ENCODE measurements at places on chromosomes 5 and 9.

GRCh38 chr9:89171693-89172092 lies 6.9 kb downstream of the SHC3 start:
- no peak for DNase-seq

DNA sequence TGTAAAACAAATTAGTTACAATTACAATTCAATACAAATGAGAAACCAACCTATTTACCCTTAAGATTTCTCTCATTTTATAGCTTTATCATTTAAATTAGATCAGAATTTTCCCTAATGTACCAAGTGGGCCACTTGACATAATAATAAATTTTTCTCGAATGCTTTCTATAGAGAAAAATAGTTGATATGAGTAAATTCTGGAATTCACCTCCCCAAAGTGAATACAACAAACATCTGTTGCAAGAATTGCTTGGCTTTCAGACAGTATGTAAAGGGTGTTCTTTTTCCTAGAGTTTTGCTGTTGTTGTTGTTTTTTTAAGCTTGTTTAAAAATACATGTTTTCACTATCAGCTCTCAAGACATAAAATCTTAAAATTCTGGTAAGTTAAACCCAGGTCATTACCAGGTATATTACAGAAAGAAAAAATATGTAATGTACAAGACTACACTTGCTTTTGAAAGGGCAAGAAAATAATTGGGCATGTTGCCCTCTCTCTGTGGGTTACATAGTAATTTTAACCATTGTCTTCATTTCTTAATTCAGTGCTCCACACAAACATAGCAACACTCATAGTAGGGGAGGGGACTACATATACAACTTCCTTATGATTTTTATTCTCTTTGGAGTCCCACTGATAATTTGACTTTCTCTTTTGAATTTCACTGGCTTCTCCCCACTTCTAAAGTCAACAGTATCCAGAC lies 200.6 kb downstream of the ARL15 start:
- DNase-seq = no peak

GRCh38 chr5:111070272-111071134 lies 1.0 kb upstream of the TSLP start:
- DNase-seq = no peak

DNA sequence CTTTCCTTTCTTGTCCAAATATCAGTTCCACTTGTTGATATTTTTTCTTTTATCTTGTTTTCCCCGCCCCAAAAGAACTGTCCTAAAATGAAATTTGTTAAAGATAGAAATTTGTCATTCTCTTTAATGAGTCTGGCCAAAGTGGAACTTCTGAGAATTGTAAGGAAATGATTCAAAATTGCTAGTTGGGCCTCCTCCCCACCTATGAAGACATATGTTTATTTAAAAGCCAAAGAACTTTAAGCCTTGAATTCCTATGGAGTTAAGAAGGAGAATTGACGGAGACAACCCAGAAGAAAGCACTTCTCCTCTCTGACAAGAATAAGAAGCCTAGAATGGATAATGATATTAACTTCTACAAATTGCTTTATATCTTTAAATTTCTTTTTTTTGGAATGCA lies 59.1 kb upstream of the ALDH1A1 start:
- no peak for DNase-seq

DNA sequence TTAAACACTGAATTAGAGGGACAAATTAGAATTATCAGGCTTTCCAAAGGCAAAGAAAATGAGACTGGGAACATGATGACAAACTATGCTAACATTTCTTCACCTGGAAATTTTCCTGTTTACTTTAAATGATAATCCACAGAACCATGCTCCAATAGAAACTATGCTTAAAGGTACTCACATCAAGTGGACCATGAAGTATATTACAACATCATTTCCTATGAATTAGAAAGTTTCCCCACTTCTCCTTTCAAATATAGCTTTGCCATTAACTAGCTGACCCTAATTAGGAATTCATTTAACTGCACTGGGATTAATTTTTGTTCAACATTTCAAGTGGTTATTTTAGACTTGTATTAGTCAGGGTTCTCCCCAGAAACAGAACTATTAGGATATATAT lies 81.4 kb downstream of the DTWD2 start:
- no peak for DNase-seq

DNA sequence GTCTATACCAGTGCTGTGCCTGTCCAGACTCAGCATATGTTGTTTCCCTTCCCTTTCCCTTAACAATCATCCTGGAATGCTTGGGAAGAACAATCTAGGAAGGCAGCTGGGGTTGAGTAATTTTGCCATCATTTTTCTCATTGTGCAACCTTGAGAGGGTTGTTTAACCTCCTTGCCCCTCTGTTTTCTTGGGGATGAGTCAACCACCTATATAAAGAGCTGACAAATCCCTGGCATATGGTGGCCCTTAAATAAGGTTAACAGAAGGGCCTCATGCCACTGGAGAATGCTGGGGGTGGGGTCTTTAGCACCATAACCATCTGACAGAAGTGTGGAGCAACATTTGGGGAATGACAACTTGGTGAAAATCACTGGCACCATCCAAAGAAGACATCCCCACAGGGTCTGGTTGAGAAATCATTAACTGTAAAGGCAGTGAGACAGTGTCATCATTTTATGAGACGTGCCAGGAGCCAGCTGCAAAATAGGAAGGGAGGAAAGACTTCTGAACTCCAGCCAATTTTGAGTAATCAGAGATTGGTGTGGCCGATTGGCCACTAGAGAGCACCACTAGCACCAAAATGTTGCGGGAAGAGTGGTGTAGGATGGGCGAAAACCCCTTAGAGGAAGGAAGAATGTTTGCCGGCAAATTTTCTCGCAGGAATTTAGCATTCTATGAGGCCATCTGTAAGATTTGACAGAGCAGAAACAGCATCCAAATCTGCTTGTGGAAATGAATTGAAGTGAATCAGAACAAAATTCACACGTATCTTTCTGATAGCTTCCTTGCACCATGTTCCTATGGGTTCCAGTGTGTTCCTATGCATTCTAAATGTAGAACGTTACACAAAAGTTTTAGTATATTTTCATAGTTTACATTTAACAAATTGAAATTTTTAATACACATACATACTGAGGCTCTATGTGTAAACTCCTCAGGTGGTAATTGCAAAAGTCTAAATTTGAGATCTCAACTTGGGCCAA lies 113.8 kb downstream of the MSX2 start:
- DNase-seq = no peak
